ENCODE measurements at places on chromosomes 5 and 9.

DNA sequence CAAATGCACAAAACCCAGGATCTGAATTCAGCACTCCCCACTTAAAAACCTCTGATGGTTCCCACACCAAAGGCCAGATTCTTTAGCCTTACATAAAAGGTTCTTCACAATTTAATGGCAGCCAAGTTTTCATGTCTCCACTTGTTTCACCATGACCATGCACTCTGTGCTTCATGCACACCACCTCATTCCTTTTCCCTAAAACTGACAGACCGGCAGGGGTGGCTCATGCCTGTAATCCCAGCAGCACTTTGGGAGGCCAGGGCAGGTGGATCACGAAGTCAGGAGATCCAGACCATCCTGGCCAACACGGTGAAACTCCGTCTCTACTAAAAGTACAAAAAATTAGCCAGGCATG is 150.4 kb downstream of the SEMA6A start:
- no peak for DNase-seq

DNA sequence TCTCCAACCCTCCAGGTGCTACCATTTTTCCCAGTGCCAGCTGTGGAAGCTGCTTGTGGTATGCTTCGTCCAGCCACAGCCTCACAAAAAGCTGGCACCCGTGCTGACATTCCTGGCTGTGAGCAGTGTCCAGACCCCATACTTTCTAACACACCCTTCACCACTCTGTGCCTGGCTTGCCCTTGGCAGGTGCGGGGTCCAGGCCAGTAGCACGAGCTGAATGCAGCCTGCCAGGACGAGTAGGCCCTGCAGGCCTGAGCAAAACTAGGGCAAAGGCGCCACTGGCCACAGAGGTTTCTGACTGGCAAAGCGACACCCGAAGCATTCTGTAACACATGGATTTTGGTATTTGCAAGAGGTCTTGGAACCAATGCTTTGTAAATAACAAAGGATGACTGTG is 26.0 kb upstream of the GHR start:
- no peak for DNase-seq

- no peak for DNase-seq
These were observed 251.2 kb downstream of the CHSY3 start for GRCh38 chr5:130155345-130156011.

DNA sequence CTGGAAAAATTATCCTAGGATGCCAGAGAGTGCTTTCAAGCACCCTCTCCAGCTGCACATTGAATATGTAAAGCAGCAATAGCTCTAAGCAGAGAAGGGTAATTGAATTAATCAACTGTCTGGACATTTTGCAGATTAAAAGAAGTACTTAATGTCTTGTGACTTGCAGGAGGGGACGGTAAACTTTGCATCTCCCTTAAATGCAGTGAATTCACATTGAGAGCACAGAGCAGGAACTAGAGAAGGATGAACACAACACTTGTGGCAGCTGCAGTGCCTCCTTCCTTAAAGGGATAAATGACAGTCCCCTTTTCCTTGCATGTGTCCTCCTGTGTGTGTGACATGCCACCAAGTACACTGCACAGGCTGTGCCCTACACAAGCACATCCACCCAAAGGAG is 7.4 kb upstream of the CDK5RAP2 start:
- no peak for DNase-seq

GRCh38 chr5:3818624-3819023 is 223.0 kb downstream of the IRX1 start:
- DNase-seq: no peak

Data from D721Med (cell line).